Esophagus muscularis mucosa (tissue), 4 donors: ENCODE measurements at places on chromosomes 1 and 21. TPM values are rescaled to one million over a fixed set of nuclear protein-coding genes. Genes with fewer than 3 reads are reported as not detected.

GRCh38 chr1:69573911-69574310 lies 6.2 kb downstream of the LRRC7 start:
- DNase-seq, result no peak

GRCh38 chr1:158801396-158801795 lies 20.4 kb upstream of the OR6N2 start:
- no peak for DNase-seq

DNA sequence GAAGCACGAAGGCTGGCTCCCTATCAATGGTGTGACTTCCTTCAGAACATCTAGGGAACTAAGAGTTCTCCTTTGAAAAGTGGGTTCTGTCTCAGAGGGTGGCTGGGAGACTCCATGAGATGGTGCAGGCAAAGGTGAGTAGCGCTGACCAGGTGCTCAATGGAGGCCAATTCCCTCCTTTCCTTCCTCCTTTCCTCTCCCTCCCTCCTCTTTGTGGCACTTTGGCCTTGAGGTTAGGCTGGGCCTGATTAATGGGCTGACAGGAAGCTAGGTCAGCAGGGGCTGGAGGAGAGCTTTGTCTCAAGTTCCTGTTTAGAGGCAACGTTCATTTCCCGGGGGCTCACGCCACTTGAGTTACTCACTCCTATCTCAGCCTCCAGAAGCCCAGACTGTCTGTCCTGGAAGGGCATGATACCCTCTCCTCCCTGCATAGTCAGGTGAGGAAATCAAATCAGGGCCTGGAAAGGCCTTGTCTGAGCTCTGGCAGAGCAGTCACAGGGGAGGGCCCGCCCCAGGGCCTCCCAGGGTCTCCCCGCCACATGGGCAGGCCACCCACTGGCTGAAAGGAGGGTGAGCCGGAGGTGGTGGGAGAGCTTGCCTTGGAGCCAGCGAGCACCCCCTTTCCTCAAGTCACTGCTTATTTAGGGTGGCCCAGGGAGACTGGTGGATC lies 58.4 kb upstream of the SSBP3 start:
- no peak for DNase-seq

GRCh38 chr1:19402031-19402813 lies 83.1 kb downstream of the CAPZB start:
- DNase-seq, result no peak

DNA sequence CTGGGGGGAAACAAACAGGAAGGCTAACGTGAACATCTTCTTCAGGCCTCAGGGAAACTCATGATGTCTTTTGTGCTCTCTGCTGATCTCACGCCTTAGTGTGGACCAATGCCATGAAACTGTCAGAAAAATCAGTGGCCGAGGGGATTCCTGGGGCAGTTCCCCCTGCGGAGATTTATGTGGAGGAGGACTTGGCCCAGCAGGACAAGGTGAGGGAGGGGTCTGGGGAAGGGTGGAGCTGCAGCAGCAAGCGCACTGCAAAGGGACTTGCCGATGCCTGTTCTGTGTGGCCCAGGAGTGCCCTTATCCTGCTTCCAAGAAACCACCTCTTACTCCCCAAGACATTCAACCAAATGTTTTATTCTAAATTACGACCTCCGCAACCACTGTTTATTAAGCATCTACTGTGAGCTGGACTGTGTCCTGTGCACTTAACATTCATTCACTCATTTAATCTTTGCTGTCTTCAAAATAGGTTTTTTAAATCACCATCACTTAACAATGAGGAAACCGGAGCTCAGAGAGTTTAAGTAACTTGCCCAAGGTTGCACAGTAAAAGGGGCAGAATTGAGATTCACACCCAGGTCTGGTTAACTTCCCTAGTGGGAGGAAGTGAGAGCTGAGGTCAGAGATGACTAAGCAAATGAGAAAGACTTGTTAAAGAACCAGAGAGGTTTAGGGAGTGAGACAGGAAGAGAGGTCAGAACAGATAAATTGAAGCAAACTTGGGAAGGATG lies 49.7 kb downstream of the FHAD1 start:
- DNase-seq, result no peak

DNA sequence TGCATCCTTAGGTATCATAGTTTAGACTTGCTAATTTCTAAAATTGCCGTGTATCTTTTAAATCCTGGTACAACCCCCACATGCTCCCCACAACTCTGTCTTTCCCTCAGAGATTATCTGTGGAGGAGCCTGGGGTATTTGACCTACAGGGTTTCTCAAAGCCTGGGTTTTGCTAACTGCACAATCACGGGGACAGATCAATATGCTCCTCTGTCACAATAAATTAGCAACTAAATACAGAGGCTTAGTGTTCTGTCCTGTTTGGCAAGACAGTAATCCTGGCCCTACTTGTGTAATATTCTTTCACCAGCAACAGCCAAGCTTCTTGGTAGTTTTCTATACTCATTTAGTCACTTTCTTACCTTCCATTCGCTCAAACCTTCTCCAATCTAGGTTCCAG lies 8.5 kb downstream of the ECHDC2 start:
- DNase-seq, result no peak

- DNase-seq, result no peak
Observed at GRCh38 chr1:234633246-234634003, 23.4 kb upstream of the IRF2BP2 start.

The DENND2C gene
- total RNA-seq, result 2.3 TPM

The SLAMF1 gene
- total RNA-seq, result 0.57 TPM

DNA sequence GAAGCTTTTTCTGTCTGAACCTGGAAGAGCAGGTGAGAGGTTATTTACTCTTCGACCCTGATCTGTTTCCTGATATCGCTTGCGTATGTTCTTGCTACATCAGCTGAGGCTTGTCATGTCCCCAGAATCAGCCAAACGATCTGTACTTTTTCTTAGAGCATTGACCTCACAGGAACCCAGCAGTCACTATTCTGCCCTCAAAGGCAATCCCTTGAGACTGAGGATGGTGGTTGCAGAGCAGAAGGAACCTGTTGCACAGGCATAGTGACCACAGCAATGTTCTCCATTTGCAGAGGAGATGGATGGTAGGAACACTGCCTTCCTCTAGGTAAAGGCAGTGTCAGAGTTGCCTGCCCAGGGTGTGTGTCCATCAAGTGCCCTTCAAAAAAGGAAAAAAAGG lies 11.3 kb upstream of the LACTBL1 start:
- DNase-seq, result no peak

GRCh38 chr1:222552882-222553281 lies 5.0 kb upstream of the HHIPL2 start:
- no peak for DNase-seq

The S100A7 gene
- total RNA-seq, result not detected
